ENCODE measurements at places on chromosomes 6 and 20.

DNA sequence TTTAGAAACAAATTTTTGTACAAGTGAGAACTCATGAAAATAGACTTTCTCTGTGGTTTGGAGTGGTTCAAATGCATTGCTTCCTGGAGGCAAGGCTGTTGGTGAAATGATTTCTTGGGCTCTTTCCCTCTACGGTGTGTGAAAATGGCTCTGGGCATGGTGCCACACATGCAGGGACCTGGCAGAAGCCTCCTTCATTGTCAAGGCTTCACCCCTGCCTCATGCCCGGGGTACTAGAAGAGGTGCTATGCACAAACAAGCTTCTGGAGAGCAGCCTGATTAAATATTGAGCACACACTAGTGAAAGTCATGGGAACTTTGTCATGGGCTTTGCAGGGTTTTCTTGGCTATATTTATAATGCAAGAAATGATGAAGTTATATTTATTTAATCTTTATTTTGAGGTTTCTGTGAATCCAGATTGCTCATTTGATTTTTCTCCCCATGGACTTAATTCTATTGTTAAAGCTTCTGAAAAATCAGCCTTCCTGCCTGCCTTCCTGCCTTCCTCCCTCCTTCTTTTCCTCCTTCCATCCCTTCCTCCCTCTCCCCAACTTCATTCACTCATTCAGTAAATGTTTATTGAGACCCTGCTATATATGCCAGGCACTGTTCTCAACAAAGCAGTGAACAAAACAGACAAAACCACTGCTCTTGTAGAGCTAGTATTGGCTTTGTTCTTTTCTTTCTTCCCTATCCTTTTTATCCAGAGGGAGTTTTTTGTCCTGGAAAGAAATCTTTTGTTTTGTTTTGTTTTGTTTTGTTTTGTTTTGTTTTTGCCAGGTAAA lies 21.0 kb downstream of the C6orf89 start:
- DNase-seq, result no peak

DNA sequence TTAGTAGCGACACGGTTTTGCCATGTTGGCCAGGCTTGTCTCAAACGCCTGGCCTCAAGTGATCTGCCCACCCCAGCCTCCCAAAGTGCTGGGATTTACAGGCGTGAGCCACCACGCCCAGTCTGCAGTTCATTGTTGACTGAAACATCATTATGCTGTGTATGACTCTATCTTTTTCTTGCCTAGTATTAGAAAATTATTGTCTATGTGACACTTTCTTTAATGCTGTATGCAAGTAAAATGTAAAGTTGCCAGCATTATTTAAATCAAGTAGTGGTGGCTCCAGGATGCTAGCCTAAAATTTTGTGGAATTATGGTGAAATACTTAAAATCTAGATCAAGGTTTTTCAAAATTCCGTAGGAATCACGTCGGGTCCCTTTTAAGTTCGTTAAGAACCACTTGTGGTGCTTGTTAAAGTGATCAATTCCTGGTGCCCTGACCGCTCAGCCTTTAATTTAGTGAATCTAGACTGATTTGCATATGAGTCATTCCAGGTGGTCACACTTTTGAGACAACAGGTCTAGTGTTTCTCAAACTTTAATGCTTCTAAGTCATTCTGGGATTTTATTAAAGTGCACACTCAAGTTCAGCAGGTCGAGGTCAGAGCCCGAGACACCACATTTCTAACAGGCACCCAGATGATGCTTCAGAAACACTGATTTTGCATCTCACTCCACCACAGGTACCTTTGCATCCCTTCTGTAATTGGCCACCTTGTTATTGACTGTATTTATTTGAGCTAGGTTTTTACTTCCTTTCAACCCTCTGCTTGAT lies 132.6 kb upstream of the MTHFD1L start:
- no peak for DNase-seq

DNA sequence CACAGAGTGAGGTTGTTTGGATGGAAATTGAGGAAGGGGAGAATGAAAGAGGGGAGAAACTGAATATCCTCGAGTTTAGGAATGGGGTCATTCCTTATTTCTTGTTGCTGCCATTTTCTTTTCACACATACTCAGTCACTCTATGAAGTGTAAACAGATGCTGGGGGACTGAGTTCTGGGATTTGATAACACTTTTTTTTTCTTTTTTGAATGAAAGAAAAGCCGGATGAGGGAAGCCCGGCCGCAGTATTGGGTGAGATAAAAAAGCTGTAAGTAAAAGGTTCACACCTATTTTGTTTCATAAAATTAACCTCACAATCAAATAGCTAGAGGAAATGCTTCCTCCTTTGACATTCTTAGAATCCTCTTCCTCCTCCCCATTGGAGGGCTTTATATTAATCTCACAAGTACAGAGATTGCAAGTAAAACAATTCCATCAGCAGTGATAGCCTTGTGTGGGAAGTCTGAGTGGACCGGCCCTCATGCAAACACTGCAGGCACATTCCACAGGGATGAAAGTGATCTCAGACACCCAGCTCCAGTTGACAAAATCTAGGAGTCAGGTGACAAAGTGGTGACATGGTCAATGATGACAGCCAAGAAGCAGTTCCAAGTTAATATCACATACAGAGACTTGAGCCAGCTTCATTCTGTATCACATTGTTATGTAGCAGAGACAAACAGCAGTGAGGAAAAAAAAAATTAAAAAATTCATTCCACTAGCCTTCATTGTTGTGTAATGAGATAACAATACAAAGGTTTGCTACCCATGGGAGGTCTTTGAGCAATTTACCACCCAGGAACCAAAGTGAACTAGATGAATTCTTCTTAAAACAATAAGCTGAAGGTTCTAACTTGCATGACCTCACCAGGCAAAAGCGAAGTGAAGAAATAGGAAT lies 391.1 kb upstream of the HSF2 start:
- peak; percentile 20 for DNase-seq

DNA sequence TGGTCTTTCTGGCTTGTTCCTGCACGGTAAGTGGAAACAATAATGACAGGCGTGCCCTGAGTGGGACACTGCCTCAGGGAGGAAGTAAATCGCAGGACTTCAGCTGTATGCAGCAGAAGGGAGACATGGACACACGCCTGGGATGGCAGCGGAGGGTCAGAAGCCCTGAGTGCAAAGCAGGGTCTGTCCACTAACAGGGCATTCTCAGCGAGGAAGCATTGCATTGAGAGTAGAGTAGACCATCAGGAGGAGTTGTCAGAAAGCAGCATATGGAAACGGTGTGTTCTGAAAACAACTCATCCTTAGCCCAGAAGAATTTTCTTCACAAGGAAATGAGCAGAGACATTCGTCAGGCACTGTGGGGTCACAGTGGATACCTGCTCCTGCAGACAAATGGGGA lies 134.0 kb downstream of the SYNDIG1 start:
- DNase-seq, result peak; percentile 60

DNA sequence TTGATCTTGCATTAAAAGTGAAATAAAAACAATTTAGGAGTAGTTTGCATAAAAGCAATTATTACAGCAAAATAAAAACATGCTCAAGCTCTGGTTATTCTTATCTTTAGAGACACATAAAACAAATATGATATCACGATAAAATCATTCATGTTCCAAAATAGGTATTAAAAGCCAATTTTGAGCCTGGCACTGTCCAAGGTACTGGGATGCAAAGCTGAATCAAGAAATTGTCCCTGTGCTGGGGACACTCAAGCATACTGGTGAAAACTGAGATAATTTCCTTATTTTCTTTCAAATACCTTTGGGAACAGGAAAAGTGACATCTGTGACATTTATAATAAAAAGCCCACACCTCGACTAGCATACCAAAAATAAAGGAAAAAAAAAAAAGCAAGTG lies 931 bp upstream of the MTCL3 start:
- no peak for DNase-seq

DNA sequence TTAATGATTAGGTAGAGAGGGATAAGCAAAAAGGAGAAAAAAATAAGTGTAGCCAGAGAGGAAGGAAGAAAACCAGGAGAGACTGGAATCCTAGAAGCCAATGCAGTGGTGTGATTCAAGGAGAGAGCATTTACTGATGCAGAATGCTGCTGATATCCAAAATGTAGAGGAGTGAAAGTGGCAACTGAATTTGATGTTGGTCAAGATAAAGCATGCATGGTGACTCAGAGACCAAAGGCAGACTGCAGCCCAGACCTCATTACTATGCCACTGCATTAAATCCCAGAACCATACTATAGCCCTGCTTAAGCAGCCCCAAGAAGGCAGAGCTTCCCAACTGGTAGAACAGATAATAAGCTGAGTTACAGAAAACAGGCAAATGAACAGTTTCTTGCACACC lies 15.8 kb downstream of the KLHL32 start:
- DNase-seq, result no peak

DNA sequence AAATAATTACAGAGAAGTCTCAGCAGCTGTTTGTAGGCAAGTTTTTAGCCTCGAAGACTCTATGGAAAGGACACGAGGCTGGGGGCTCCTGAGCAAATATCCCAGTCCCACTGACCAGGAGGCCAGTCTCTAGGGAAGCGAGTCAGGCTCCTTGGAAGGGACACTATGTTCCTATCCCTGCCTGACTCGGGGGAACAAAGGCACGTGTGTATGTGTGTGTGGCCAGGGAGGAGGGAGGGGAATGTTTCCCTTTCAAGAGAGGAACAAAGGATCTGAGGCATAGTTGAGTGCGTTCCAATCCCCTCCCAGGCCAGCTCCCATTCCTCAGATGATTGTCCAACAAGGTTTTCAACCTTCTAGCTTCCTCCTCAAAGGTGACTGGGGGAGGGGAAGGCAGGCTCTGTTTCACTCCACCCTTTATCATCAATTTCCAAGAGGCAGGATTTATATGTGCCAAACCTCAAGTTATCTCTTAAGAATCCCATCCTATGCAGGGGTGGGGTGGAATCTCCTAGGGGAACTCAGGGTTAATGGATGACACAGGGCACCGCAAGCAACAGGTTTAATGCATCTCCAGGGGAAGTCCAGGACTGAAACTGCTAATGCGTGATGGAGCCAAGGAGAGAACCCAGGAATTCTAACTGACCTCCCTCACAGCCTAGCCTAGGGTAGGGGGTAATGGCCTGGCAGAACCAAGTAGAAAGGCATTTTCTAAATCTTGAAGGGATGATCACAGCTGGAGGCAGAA lies 9.9 kb downstream of the BCL2L1 start:
- peak; percentile 97 for DNase-seq

DNA sequence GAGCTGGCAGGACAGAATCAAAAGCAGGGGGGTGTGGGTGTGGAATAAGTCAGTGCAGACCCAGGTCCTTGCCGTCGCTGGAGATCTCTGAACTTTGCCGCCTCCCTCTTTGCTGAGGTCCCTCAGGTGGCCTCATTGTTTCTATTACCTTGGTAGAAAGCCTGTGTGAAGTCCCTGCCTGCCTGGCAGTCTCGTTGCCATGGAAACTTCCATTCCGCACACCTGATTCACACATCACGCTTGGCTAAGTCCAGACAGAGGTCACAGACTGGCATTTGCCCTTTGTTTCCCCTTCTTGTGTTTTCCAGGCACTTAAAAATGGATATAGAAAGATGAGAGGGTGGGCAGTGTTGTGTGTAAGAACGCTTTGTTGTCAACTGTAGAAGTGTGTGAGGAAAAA lies 260.6 kb downstream of the PRL start:
- no peak for DNase-seq

- DNase-seq, result no peak
These were observed 5.1 kb downstream of the PRND start for GRCh38 chr20:4726710-4727397.

DNA sequence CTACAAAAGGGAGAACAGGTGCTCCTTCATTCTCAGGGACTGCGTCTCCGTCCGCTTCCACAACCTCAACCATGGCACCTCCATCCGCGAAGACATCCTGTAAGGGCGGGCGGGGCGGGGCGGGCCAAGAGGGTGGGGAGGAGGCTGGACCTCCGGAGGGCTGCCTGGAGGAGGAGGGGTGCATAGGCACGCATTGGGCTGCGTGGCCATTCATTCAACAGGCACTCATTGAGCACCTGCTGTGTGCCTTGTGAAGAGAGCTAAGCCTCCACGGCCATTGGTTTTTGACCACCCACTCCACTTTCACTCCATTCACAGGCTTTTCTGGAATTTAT lies 435 bp downstream of the ZSWIM3 start:
- no peak for DNase-seq

DNA sequence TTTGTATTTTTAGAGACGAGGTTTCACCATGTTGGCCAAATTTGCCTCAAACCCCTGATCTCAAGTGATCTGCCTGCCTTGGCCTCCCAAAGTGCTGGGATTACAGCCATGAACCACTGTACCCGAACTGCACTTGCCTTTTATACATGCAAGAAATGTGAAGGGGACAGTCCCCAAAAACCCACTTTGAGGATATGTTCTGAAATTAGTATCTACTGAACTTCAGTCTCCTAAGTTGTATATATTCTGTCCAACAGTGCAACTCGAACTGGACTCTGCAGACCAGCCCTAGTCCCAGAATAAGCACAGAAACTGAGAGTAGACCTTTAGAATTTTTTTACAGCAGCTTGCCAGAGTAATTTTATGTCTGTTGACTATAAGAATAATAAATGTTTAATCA lies 28.5 kb downstream of the BACH2 start:
- no peak for DNase-seq

DNA sequence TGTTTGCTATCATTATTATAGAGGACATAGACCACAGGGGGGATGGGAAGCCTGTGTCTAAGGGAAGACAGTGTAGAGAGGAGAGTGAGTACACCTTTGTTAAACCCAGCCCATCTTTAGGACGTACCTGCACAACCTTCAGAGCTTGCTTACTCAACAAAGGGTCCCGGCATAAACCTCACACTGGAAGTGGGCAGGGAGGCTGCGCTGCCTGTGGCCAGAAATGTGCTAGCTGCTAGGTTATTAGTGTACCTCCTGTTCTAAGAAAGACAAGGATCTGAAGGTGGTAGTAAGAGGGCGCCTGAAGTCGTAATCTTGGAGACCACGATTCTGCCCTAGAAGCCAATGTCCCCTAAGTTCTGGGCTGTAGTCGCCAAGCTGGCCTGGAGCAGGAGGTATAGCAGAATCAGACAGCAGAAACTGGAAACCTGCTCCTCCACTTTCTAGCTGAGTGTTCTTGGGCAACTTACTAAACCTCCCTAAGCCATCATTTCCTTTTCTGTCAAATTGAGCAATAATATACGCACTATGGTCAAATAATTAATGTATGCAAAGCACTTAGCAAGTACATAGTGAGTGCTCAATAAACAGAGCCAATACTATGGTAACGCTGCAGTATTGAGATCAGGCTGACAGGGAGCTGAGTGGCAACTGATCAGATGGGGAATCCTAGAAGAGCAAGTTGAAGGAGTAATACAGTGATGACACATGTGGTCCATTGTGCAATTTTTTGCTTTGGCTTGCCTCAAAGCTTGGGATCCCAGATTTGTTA lies 16.8 kb upstream of the AKIRIN2 start:
- no peak for DNase-seq

- DNase-seq, result no peak
These were observed 46.9 kb downstream of the JARID2 start for GRCh38 chr6:15292721-15293302.

DNA sequence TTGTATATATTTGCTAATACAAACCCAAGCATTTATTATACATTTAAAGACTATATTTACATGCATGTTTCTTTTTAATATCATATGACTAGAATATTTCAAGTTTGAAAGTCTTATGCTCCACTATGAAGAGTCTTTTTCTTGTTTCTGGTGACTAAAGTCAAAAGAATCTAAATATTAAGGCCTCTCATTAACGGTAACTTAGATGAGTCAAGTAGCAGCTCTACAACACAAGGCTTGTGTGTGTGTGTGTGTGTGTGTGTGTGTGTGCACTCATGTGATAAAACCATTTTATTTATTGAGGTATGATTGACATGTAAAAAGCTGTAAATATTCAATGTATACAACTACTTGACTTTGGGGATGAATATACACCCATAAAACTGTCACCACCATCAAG lies 275.6 kb downstream of the TFAP2B start:
- no peak for DNase-seq

GRCh38 chr6:8383584-8383983 lies 51.8 kb downstream of the SLC35B3 start:
- no peak for DNase-seq

All from lower leg skin (tissue), 4 donors.